ENCODE measurements at places on chromosomes 16 and 17.

- no peak for DNase-seq
Observed at GRCh38 chr16:3474136-3474779, 21.0 kb downstream of the C16orf90 start.

DNA sequence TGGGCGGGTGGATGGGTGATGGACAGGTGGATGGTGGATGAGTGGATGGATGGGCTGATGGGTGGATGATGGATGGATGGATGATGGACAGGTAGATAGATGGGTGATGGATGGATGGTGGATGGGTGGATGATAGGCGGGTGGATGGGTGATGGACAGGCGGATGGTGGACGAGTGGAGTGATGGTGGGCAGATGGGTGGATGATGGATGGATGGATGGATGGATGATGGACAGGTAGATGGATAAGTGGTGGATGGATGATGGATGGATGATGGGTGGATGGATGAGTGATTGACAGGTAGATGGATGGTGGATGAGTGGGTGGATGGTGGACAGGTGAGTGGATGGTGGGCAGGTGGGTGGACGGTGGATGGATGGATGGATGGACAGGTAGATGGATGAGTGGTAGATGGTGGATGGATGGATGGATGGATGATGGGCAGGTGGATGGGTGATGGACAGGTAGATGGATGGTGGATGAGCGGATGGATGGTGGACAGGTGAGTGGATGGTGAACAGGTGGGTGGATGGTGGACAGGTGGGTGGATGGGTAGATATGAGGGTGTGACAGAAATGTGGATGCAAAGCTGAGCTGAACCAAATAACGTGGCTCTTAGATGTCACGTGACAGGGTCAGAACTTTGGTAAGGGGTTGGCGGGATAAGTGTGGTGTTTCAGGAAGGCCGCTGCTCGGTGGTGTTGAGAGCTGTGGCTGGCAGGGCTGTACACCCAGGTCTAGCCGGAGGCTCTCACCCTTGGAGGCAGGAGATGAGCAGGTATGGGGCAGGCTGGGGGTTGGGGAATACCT lies 234.3 kb upstream of the CIBAR2 start:
- DNase-seq, result no peak

DNA sequence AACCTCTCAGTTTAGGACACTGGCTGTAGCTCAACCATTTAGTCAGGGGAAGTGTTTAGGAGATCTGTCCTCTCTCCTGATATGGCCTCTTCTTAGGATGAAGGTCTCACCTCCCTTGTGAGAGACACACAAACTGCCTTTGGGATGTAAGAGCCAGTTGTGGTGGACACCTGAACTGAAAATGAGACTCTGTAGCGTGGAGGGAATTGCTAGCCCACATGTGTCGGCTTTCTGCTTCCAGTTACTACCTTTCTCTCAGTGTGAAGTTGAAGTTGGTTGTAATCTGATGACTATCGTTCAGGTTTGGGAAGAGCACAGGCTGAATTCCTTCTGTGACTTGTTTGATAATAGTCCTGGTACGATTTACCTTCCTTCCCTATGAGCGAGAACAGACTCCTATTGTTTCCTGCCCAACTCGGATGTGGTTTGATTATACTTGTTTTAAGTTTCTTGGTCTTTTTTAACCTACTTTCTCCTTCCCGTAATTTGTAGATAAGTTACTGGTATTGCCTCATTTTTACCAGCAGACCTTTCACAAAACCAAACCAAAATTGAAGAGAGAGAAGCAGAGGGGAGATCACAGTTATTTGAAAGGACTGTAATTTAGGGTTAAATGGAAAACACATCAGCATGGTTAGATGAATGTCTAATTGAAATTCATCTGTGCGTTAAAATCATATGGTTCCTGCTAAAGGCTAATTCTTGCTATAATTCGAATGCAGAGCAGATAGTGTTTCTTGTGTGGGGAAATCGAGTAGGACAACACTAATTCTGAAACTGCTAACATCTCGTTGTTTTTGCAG lies 43.2 kb downstream of the CLEC16A start:
- DNase-seq, result no peak

GRCh38 chr16:78045865-78046581 lies 23.7 kb downstream of the CLEC3A start:
- peak; percentile 91 for DNase-seq

DNA sequence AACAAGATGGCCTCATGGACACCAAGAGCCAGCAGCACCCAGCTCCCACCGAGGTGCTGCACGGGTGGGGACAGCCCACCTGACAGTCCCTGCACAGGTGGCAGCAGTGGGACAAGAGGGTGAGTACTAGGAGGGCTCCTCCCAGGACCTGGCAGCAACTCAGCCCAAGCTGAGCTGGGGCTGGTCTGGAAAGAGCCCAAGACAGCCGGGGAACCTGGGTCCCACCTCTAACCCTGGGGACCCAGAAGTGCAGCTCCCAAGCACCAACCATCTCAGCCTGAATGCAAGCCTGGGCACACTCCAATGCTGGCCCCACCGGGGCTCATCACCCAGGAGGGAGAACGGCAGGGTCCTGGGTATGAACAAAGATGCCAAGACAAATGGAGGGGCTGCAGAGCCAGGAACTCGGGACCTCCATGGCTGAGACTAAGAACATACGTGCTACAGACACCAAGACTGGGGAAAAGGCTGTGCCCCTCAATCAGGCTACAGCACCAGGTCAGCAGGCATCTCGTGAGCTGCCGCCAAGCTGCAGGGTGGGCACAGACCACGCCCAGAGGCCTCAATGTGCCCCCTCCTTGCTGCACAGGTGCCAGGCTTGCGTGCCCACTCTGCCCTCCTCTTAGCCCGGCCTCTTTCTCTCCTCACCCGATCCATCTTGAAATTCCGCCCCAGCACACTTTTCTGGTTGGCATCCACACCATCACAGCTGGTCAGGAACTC lies 37.5 kb upstream of the GSG1L start:
- no peak for DNase-seq

DNA sequence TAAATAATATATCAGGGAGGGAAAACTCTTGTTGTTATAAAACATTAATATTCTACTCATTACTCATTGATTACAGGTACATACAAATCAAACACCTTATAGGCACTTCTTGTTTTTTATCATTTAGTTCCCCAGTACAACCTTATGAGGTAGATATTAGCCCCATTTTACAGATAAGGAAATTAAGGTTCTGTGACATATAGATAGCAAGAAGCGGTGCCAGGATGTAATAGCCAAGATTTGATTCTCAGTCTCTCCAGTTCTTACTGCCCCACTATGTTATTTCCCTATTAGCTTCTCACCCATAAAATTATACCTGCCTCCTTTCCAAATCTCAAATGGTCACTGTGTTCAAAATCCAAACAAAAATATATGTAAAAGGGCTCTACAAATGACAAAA lies 36.9 kb downstream of the CMTM3 start:
- no peak for DNase-seq

DNA sequence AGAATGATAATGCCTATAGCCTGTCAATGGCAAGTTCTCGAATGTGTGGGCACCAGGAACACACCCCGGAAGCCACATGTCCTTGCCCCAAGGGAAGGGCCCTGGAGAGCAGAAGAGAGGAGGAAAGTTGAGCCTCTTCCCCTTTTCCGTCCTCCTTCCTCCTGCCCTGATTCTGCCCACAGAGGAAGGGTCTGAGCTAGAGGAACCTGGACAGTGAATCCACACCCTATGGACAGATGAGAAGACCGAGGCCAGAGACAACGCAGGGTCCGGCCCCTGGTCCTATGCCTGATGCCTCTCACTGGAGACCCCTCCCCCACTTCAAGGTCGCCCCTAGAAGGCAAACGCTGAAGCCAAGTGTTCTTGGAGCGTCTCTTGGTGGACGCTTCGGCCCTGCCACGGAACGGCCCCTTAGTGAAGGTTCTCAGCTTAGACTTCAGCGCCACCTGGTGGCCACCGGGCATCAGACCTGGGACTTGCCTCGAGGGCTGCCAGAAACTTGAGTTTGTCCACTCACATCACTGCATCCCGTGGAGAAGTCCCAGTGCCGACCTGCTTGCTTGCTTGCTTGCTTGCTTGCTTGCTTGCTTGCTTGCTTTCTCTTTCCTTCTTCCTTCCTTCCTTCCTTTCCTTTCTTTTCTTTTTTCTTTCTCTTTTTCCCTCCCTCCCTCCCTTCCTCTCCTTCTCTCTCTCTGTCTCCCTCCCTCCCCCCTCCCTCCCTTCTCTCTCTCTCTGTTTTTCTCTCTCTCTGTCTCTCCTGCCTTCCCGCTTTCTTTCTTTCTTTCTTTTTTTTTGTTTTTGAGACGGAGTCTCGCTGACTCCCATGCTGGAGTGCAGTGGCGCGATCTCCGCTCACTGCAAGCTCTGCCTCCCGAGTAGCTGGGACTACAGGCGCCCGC lies 20.6 kb upstream of the SPNS3 start:
- peak; percentile 89 for DNase-seq

DNA sequence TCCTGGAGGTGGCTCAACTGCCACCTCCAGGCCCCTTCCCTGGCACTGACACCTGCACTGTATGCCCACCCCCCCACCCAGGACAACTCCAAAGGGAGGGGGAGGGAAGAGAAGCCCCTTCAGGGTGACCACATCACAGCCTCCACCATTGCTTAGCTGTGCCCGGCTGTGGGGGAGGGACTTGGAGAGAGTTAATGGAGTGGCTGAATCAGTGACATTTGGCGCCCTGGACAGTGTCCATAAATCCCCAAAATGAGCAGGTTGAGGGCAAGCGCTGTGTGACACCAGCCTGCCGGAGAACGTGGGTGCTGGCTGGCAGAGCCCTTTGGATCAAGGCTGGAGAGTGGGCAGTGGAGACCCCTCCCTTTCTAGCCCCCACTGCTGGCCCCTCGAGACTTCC lies 883 bp downstream of the USH1G start:
- no peak for DNase-seq

GRCh38 chr17:3772764-3773163 lies 28.2 kb downstream of the ITGAE start:
- DNase-seq, result no peak

DNA sequence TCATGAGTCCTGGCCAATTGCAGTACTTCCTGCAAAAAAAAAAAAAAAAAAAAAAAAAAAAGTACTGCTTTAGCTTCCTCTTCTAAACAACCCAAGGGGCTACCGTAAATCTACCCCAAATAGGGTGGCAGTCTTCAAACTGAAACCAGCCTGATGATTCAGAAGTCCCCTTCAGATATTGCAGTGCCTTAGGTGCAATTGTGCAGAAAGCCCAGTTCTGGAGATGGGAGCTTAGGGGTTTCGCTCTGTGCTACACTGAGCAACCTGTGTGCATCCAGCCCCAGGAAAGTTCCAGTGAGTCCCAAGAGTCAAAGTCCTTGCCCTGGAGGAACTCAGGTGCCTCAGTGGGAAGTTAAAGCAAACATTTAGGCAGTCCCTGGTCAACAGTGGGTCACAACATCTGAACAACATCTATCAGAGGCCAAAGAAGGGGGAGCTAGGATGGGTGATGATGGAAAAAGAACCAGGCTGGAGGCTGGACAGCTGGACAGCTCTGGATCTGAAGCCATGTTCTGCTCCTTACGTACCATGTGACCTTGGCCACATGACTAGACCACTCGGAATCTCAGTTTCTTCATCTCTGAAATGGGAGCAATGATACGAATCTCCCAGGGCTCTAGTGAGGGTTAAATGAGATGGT lies 6.7 kb upstream of the CIITA start:
- DNase-seq, result no peak

DNA sequence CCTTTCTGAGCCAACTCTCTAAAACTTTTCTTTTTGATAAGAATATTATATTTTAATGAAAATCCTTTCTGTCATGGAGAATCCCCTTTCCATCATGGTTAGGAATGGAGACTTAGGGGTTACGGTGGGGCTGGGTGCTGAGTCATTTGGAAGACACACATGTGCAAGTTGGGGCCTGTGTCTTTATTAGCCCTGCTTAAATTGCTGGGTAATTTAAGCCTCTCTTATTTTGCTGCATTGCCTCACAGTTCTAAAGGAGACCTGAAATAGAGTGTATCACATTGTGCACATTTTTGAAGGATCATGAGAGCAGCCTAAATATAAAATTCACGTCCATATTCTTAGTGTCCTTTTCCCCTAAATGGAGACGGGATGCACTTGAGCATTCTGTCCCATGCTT lies 61.8 kb upstream of the RBFOX1 start:
- no peak for DNase-seq

GRCh38 chr17:35241520-35241919 lies 1.4 kb upstream of the SLFN5 start:
- no peak for DNase-seq

DNA sequence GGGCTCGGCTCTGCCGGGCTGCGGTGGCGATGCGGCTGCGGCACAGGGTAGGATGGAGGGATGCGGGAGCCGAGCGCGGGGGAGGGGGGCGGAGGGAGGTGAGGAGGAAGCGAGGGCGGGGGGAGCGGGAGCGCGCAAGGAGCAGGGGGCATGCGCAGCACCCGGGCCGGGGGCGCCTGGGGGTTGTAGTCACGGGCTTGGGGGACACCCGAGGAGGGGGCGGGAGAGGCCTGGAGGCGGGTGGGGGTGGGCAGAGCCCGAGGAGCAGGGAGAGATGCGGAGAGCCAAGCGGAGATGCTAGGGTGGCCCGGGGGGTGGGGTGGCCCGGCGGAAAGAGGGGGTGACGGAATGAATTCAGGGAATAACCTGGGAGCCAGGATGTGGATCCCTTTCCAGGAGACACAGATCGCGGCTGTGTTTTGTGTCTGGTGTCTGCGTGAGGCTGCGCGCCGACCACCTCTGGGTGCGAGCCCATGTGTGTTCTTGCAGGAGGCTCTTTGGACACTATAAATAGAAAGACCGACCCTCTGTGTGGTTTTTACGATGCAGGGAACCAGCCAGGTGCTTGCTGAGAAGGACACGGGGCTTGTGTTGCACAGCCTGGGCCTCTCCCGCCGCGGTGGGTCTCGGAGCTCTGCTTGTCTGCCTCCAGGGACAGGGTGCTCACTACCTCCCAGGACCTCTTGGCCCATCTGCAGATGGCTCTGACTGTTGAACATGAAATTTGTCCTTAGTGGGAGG lies at the start of gene STX1B:
Gene STX1B, minus strand, starts transcription at position 54 of the 741 bp plus-strand sequence. CDS start 242 bp downstream, outside the sequence.
- DNase-seq, result peak; percentile 59

- DNase-seq, result no peak
Observed at GRCh38 chr16:9016824-9017223, 53.1 kb upstream of the USP7 start.

Data from retina (tissue), 1 donor.